Stimulated activated CD4-positive, alpha-beta T cell treated with anti-CD3 and anti-CD28 coated beads, Interleukin-15, amount 100 ng/mL, for 1 hour (primary cell): ENCODE measurements at places on chromosomes 1 and 21.

DNA sequence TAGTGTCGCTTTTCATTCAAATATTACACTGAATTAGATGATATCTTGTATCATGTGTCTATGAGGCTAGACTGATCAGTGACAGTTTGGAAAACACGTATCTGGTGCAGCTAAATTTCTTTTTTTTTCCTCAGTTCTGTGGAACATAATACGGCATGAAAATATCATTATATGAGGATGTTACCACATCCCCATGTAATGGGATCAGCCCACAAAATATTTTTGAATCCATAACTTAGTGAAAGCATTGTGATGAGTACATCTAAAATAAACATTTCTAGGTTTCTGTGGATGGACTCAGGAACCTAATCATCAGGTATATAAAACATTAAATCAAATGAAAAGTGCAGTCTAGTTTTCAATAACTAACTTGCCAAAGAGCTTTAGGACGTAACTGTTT is 356.3 kb downstream of the USP25 start:
- DNase-seq: no peak

GRCh38 chr1:85124091-85124490 is 75.8 kb upstream of the MCOLN3 start:
- no peak for DNase-seq

DNA sequence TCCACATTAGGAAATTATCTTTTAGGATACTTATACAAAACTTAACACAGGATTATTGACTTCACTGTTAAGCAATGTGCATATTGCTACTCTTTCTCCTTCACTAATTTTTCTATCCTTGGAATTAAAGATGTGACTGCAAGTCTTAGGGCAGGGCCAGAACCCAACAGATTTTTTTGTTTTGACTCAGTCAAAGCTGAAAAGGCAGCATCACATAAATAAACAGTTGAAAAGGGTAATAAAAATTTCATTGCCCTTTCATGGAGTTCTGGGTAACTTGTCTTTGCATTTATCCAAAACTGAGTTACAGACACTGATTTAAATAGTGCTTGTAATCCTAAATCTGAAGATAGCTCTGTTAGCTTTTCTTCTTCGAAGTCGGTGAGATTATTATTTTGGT is 1.9 kb upstream of the TMEM35B start:
- no peak for DNase-seq

GRCh38 chr1:94884106-94884505 is 42.8 kb downstream of the CNN3 start:
- no peak for DNase-seq

DNA sequence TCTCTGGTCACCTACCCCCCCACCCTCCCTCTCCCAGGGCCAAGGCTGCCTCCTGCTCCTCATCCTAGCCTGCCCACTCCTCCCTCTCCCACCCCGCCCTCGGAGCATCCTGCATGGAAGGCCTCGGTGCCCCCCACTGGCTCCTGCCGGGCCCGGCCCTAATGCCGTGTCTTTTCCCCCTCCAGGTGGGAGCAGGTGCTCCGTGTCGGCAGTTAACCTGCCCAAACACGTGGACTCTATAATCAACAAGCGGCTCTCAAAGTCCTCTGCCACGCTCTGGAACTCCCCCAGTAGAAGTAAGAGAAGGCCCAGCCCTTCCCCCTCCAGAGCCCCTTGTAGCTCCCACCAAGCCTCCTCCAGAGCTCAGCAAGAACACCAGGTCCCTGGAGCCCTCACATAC is 18.8 kb downstream of the MAP7D1 start:
- no peak for DNase-seq
